ENCODE measurements at places on chromosomes 4 and X. TPM values are rescaled to one million over a fixed set of nuclear protein-coding genes. Genes with fewer than 3 reads are reported as not detected.

Gene DCX
- not detected for total RNA-seq

Gene CXCL6
- 23.4 TPM for total RNA-seq

Gene FAM184B
- total RNA-seq = 0.47 TPM

Gene NAT8L
- 2.0 TPM for total RNA-seq

Gene GLUD2
- 0.40 TPM for total RNA-seq

Gene ERAS
- not detected for total RNA-seq

Gene TRIM75
- total RNA-seq = not detected

Gene TTC29
- not detected for total RNA-seq
